ENCODE measurements at places on chromosomes 12 and 14.

DNA sequence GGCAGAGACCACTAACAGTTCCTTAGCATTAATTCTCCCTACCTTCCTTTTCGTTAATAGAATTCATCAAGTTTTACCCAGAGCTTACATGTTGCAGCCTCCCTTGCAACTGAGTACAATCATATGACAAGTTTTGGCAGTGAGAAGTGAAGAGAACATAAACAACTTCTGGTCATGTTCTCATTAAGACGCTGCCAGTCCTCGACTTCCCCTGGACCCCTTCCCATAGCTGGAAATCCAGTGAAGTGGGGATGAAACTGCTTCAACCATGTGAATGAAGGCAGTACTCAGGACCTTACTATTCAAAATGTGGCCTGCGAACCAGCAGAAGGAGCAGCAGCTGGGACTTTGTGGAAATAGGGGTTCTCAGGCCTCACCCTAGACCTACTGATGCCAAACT, 133.9 kb downstream of the SPTSSA start:
- DNase-seq, result no peak

DNA sequence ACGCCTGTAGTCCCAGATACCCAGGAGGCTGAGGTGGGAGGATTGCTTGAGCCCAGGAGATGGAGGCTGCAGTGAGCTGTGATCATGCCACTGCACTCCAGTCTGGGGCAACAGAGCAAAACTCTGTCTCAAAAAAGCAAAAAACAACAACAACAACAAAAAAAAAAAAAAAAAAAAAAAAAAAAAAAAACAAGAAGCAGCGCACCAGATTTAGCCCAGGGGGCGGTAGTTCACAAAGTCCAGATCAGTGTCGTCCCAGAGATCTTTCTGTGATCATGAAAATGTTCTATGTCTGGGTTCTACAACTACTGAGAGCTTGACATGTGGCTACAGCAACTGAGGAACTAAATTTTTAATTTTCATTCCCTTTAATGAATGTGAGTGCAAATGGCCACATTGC, 27.4 kb downstream of the OAS2 start:
- DNase-seq, result no peak

GRCh38 chr12:124264879-124265278, 30.0 kb upstream of the RFLNA start:
- no peak for DNase-seq

DNA sequence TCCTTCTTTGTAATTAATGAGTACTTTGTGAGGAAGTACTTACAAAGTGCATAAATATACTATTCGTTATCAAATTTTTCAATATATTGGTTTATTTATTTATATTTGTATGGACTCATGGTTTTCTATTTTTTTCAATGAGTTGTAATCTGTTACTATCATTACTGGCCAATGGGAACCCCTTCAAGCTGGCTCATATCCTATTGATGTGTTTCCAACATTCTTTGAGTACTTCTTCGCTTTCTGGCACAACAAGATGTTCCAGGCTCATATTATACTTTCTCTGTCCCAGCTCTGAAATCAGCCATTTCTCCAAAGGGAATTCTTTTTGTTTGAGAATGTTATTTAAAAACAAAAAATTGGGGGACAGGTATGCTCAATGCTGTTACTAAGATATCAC, 17.5 kb downstream of the YBX3 start:
- no peak for DNase-seq

DNA sequence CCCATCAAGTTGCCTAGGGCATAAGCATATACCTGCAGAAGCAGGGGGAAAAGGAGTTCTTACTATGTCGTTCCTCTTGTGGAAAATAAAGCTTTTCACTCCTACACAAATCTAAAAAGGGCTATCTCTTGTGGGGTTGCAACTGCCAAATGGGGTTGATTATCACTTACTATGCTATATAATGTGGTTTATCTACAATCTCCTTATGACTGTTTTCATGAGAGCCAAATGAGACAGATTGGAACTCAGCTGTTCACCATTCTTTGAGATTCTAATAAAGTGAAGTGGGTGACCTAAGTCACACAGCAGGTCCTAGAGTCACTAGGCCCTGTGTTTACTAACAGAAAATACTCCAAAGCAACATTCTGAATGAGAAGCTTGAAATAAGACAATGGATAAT, 47.7 kb downstream of the CIT start:
- DNase-seq, result no peak

GRCh38 chr12:116441292-116441691, 117.9 kb upstream of the MAP1LC3B2 start:
- DNase-seq, result no peak

DNA sequence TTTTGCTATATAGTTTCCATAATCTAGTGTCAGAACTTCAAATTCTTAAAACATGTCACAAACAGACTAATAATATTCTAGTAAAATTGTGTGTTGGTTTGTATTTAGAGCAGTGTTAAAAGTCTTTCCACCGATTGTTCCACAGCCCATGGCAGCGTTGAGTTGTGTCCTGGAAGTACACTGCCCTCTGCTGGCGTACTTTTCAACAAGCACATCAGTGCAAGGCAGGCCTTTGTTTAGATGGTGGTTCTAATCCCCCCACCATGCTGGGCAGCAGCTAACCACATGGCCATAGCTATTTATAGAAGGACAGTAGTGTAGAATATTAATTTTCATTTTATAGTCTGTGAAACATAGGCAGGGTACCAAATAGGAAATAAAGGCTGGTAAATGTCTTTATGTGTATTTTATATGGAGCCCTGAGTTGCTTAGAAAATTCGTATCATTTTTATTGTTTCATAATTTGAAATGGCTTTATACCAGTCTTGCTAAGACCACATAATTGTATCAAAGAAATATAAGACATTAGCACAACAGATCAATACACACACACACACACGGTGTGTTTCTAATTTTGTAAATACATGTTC, 235.4 kb downstream of the SEC23A start:
- peak; percentile 33 for DNase-seq

DNA sequence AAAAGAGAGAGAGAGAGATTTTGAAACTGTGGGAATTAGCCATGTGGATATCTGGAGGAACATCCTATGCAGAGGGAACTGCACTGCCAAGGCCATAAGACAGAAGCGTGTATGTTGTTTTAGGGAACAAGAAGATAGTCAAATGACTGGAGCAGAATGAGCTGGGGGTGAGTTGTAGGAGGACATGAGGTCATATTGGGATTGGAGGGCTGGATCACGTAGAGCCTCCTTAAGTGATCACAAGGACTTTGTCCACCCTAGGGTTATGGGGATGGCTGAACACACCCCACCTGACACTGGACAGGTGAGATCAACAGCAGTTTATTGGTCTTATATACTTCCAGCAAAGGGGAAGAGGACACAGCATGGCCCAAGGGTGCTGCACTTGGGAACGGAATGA, 8.2 kb upstream of the CGRRF1 start:
- DNase-seq, result no peak

- no peak for DNase-seq
Measured at GRCh38 chr14:71964716-71965115, 32.5 kb downstream of the RGS6 start.

DNA sequence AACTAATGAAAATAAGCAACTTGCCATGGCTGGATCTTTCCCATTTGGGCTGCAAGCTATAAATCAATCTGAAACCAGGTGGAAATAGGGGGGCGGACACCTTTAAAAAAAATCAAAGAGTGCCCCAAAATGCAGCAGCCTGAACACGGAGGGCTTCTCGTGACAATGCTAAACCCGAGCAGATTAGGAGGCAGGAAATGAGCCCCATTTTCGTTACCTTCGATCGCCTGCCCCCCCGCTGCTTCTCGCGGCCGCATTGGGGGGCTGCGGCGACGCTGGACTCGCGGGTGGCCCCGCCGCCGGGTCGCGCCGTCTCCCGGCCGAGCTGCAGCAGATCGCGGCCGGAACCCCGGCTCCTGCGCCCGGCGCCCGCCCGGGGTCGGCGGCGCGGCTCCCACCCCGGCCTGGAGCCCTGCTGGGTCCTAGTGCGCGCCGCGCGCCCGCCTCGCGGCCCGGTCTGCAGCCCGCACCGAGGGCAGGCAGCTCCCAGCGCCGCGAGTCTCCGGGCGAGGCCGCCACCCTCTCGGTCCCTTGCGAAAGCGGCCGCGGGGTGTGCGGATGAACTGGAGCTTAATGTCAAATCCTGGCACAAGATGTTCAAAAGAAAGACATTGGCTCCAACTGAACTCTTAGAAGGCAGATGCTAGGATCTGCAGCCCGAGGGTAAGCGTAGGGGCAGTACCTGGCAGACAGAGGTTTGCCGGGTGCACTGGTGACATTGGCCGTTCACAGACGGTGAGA, 201.9 kb upstream of the FOXN3 start:
- peak; percentile 59 for DNase-seq

DNA sequence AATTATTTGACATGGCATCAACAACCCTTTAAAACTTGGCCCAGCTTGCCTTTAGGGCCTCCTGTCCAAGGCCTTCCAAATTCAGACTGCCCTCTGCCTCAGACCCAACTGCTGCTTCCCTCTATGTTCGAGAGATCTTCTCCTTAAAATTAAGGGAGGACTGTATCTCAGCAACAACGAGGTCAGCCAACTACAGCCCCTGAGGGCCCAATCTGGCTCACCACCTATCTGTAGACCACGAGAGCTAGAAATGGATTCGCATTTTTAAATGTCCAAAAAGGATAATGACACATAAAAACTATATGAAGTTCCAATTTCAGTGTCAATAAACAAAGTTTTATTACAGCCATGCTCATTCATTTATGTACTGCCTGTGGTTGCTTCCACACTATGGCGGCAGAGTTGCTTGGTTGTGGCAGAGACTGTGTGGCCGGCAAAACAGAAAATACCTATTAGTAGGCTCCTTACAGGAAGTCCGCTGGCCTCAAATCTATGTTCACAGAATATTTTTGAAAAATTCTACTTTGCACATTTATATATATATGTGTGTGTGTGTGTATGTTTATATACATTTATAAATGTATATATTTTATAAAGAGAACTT, 1026.9 kb downstream of the BCL11B start:
- no peak for DNase-seq

DNA sequence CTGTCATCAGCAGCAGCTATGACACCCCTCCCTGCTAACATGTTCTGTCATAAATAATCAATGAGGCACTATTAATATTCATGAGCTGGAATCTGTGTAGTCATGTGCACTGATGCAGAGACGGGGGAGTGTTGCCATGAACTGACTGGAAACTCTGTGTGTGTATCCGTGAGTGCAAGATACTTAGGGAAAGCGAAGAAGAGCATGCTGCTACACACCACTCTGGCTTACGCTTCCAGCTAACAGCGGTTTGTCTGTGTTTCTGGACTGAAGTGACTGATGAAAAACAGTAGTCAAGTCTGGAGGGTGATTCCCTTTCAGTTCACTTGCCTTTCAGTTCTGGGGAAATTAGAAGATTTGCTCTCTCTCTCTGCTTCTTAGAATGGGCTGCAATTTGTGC, 249.4 kb downstream of the PDZRN4 start:
- no peak for DNase-seq

DNA sequence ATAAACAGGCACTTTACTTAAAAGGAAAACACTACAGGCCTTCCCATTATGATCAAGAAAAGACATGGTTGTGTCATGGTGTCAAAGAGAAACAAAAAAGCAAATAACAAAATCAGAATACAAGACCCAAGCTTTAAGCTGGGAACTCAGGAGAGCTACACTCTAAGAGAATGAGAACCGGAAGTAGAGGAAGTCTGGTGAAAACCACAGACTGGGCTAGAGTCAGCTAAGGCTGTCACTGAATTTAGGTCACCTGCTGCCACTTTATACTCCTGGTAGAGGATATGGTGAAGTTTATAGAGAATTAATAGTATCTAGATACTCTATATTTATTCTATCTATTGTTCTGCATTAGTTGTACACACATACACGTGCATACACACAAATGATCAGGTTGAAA, 971.7 kb downstream of the FLRT2 start:
- DNase-seq, result no peak

- no peak for DNase-seq
Measured at GRCh38 chr12:89732522-89732921, 23.9 kb upstream of the ATP2B1 start.

DNA sequence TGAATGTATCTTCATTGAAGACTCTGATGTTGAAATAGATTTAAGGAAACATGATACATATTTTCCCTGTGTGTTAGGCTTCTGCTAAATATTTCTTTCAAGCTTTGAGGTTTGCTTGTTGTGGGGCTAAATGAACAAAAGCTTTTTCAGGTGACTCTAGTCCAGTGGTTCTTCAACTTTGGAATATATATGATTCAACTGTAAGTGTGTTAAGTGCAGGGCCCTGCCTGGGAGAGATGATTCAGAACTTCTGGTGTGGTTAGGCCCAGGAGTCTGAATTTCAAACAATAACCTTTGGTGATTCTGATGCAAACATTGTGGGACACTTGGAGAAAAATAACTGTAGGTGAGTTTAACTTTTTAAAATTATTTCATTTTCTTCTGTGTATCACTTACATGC, 93.0 kb downstream of the TRHDE start:
- DNase-seq, result no peak

DNA sequence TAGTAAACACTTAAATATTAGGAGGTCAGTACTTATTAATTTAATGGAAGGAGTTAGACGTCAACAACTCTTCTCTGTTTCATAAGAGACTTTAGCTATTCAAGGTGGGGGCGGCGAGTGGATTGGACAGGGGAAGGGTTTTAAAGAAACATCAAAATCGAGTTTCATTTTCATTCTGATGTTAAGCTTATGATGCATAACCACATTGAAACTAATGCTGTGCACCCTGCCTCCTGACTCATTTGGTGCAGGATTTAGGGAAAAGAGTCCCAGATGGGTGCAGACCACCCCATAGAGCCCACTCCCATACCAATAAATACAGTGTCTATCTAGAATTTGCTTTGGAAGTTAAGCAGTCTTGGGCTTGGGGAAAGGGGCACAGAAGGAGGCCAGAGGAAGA, 7.4 kb downstream of the ZBTB39 start:
- DNase-seq, result no peak

- peak; percentile 26 for DNase-seq
Measured at GRCh38 chr12:46300910-46301309, 32.1 kb upstream of the SLC38A1 start.

DNA sequence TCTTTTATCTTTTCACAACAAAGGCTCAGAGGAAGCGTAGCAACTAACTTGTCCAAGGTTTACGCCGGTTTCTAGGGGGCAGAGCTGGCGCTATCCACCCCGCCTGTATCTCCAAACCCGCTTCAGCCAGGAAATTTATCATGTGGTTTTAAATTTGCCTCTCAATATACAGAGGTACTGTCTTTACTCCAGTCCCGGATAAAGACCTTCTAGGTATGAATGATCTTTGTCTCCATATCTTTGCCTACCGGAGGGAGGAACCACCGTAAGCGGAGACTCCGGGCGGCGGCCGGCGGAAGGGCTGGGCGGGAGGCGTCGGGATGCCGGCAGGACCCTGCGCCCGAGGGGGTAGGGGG, 693 bp upstream of the RIMKLB start:
- DNase-seq, result peak; percentile 55
